Naive thymus-derived CD4-positive, alpha-beta T cell (primary cell): ENCODE measurements at places on chromosomes 5 and 9.
A peak's percentile ranks its signal among the peaks of the same experiment; 100 is the strongest.

- no peak overlapping the region for H3K4me3 ChIP-seq
- no peaks in the 10 kb centered on the region for H3K4me1 ChIP-seq
- DNase-seq = no peak
- no peak overlapping the region for H3K27ac ChIP-seq
These were observed 79.0 kb upstream of the ZNF608 start for GRCh38 chr5:124825250-124825982.

GRCh38 chr5:176744584-176744965 is 65.8 kb upstream of the UNC5A start:
- H3K36me3 ChIP-seq = no peaks in the 10 kb centered on the region
- H3K4me3 ChIP-seq = no peak overlapping the region
- peaks cover 2% of the 10 kb centered on the region for H3K27me3 ChIP-seq
- H3K27ac ChIP-seq = no peak overlapping the region
- DNase-seq = no peak
- H3K4me1 ChIP-seq = peaks cover 7% of the 10 kb centered on the region

GRCh38 chr9:38144421-38144820 is 75.4 kb upstream of the SHB start:
- no peak overlapping the region for H3K4me3 ChIP-seq
- H3K27me3 ChIP-seq = no peaks in the 10 kb centered on the region
- DNase-seq = no peak
- H3K36me3 ChIP-seq = no peaks in the 10 kb centered on the region
- no peaks in the 10 kb centered on the region for H3K4me1 ChIP-seq

DNA sequence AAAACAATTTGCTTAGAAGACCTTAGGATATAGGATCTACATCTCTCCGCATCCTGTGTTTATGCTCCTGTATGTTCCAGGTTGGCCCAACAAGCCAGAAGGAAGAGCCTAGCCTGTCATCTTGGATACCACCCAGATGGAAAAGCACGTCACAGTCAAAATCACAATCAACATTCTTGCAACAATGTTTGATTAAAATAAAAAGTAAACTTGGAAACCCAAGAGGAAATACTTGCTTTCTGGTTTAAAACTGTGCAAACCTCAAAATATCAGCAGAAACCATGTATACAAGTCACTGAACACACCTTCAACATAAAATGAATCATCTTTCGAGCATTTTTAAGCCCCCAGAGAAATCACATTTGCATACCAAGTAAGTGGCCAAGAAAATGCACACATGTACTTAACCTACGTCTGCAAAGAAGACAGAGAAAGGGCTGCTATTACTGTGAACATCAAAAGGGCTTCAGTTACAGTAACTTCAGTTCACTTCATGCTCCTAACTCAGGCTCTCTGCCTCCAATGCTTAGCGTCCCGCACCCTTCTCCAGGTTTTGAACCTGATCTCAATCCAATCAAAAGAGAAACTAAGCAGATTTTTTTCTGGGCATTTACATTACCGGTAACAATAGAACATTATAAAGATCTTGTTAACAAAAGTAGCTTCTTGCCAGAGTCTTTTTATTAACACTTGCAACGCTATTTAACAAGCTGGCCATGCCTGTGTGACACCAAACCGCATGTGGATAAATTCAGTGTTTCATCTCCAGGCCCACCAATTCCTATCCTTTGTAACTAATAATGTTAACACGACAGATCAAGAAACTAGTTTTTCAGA is 1.3 kb downstream of the ENC1 start:
- no peak for DNase-seq
- no peaks in the 10 kb centered on the region for H3K36me3 ChIP-seq
- peak overlapping the region; percentile 72 for H3K27ac ChIP-seq
- no peaks in the 10 kb centered on the region for H3K27me3 ChIP-seq

DNA sequence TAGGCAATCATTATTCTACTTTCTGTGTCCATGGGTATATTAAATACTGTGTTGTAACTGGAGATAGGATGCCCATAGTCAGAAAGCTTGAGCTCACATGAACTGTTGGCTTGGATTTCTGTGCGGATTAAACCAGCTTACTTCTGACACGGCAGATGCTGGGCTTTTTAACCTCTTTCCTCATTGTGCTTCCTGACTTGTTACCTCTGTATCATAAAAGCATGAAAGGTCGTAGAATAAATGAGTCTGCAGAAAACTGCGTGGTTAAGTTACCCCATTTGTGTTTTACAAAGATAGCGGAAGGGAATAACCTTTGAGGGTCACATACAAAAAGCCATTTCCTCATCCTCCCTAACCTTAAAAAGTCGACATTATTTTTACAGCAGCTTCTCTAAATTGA is 199.5 kb upstream of the DMRT1 start:
- no peaks in the 10 kb centered on the region for H3K36me3 ChIP-seq
- no peaks in the 10 kb centered on the region for H3K27me3 ChIP-seq
- H3K4me3 ChIP-seq = no peak overlapping the region

DNA sequence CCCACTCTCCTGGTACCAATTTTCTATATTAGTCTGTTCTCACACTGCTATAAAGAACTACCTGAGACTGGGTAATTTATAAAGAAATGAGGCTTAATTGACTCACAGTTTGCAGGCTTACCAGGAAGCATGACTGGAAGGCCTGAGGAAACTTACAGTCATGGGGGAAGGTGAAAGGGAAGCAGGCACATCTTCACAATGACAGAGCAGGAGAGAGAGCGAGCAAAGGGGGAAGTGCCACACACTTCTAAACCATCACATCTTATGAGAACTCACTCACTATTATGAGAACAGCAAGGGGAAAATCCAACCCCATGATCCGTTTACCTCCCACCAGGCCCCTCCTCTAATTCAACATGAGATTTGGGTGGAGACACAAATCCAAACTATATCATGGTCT is 72.2 kb downstream of the ATG10 start:
- H3K36me3 ChIP-seq = no peaks in the 10 kb centered on the region
- no peak overlapping the region for H3K4me3 ChIP-seq
- no peak overlapping the region for H3K27ac ChIP-seq
- DNase-seq = no peak

GRCh38 chr9:133587051-133587450 is 22.1 kb downstream of the FAM163B start:
- H3K27me3 ChIP-seq = peaks cover 13% of the 10 kb centered on the region
- no peak overlapping the region for H3K4me3 ChIP-seq
- no peak for DNase-seq

DNA sequence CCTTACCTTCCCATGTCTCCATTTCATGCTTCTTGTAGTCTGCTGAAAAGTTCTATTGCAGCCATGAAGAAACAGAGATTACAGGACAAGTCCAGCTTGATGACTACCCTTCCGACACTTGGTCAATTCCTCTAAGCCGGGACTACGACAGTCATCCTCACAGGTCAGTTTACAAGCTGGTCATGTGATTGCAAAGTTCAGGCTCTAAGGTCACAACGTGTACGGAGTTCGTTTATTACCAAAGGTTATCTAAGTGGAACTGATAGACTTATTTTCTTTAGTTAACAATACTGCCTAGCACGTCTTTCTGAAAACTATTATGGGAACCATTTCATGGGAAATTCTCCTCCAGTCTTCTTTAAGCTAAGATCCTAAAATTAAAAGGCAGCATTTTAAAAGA is 88.5 kb upstream of the NR5A1 start:
- H3K4me3 ChIP-seq = no peak overlapping the region
- H3K27ac ChIP-seq = no peak overlapping the region
- no peaks in the 10 kb centered on the region for H3K36me3 ChIP-seq
- no peak for DNase-seq

- no peak overlapping the region for H3K4me3 ChIP-seq
- no peaks in the 10 kb centered on the region for H3K4me1 ChIP-seq
- DNase-seq = no peak
- H3K27me3 ChIP-seq = no peaks in the 10 kb centered on the region
- H3K36me3 ChIP-seq = no peaks in the 10 kb centered on the region
These were observed 203.4 kb downstream of the GADD45G start for GRCh38 chr9:89808076-89808755.

- DNase-seq = no peak
- H3K27ac ChIP-seq = no peak overlapping the region
- no peak overlapping the region for H3K4me3 ChIP-seq
- no peaks in the 10 kb centered on the region for H3K27me3 ChIP-seq
These were observed 350.0 kb downstream of the DEPDC1B start for GRCh38 chr5:60349891-60350415.

GRCh38 chr5:12292610-12293204 is 388.5 kb upstream of the CTNND2 start:
- H3K36me3 ChIP-seq = no peaks in the 10 kb centered on the region
- H3K4me1 ChIP-seq = no peaks in the 10 kb centered on the region

- H3K27me3 ChIP-seq = no peaks in the 10 kb centered on the region
- no peak for DNase-seq
- H3K4me1 ChIP-seq = no peaks in the 10 kb centered on the region
- no peak overlapping the region for H3K4me3 ChIP-seq
- H3K27ac ChIP-seq = no peak overlapping the region
These were observed 45.5 kb downstream of the BICD2 start for GRCh38 chr9:92719028-92719647.

DNA sequence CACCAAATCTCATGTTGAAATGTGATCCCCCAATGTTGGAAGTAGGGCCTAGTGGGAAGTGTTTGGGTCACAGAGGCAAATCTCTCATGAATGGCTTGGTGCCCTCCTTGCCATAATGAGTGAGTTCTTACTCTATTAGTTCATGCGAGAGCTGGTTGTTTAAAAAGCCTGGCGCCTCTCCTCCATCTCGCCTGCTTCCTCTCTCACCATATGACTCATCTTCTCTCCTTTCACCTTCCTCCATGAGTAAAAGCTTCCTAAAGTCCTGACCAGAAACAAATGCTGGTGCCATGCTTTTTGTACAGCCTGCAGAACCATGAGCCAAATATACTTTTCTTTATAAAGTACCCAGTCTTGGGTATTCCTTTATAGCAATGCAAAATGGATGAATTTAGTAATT is 20.9 kb upstream of the ARHGAP26 start:
- H3K27ac ChIP-seq = no peak overlapping the region
- no peaks in the 10 kb centered on the region for H3K36me3 ChIP-seq
- H3K27me3 ChIP-seq = no peaks in the 10 kb centered on the region
- H3K4me3 ChIP-seq = no peak overlapping the region
- DNase-seq = no peak
- H3K4me1 ChIP-seq = no peaks in the 10 kb centered on the region

DNA sequence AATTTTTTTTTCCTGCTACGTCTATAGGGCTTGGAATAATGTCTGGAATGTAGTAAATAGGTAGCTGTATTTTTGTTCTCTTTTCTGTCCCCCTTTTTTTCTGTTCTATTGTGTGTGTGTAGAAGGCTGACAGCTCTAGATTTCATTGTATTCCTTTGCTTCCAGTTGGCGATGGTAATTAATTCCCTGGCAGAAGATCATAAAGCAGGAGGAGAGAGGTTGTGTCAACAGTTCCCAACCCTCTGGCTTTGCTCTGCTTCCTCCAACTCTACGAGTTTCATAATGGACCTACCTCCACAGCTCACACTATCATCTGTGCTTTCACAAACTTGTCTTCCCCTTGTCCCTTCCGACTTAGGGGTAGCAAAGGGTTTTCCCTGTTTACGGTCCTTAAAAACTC is 117.9 kb upstream of the CDH18 start:
- H3K4me1 ChIP-seq = no peaks in the 10 kb centered on the region
- no peaks in the 10 kb centered on the region for H3K36me3 ChIP-seq
- H3K27ac ChIP-seq = no peak overlapping the region
- no peak for DNase-seq

DNA sequence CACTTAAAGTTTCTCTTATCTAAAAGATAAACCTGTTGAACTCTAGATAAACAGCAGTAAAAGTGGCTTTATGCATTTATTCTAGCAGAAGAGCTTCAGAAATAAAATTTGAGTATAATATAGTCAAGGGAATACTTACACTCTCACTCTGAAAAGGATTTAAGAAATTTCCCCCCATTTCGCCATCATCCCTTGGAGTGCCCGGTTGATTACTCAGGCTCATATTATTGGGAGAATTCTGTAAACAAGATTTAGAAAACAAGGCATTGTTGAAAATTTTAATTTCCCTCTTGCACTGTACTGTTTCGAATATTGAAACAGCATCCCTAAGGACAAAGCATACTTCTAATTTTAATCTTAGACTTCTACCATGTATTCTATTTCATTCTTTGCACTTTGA is 34.5 kb upstream of the ACOT12 start:
- no peak overlapping the region for H3K27ac ChIP-seq
- peaks cover 6% of the 10 kb centered on the region for H3K4me1 ChIP-seq

DNA sequence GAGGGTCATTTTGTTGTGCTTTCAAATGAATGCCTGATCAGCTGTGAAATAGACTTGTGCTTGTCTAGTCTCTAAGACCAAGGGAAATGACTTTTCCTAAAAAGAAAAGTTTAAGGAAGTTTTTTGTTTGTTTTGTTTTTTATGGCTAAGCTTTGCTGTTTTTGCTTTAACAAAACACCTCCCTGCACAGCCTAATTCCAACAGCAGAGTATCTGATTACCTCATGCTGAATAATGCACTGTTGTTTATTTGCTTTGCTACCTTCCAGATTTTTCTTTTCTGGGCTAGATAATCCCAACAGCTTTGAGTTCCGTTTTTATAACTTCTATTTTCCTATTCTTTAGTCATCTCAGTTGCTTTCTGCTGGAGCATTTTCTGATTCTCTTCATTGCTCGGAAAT is 95.8 kb downstream of the AOPEP start:
- H3K4me1 ChIP-seq = no peaks in the 10 kb centered on the region
- H3K4me3 ChIP-seq = no peak overlapping the region
- H3K27me3 ChIP-seq = no peaks in the 10 kb centered on the region
- H3K27ac ChIP-seq = no peak overlapping the region

GRCh38 chr5:32916648-32917047 is 205.5 kb downstream of the NPR3 start:
- DNase-seq = no peak
- H3K4me3 ChIP-seq = no peak overlapping the region
- no peaks in the 10 kb centered on the region for H3K4me1 ChIP-seq

DNA sequence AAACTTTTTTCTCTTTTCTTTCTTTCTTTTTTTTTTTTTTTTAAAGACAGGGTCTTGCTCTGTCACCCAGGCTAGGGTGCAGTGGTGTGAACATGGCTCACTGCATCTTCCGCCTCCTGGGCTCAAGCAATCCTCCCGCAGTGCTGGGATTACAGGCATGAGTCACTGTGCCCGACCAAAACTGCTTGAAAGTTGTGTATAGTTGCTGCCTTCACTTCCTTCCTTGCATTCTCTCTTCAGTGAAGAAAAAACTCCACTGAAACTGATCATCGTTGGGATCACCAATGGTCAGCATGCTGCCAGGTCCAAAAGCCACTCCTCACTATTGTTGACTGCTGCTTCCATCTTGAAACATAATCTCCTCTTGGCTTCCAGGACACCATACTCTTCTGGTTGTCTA is 66.6 kb upstream of the CTNNA1 start:
- H3K4me3 ChIP-seq = no peak overlapping the region
- H3K4me1 ChIP-seq = no peaks in the 10 kb centered on the region
- H3K27me3 ChIP-seq = peaks cover 6% of the 10 kb centered on the region
- H3K36me3 ChIP-seq = no peaks in the 10 kb centered on the region

GRCh38 chr5:50702615-50703366 is 36.4 kb downstream of the PARP8 start:
- peak overlapping the region; percentile 30 for H3K27ac ChIP-seq
- no peaks in the 10 kb centered on the region for H3K27me3 ChIP-seq
- peaks cover 31% of the 10 kb centered on the region for H3K4me1 ChIP-seq
- H3K36me3 ChIP-seq = no peaks in the 10 kb centered on the region
- no peak for DNase-seq
- peak overlapping the region; percentile 2 for H3K4me3 ChIP-seq

- no peak overlapping the region for H3K27ac ChIP-seq
- H3K4me1 ChIP-seq = no peaks in the 10 kb centered on the region
- no peak overlapping the region for H3K4me3 ChIP-seq
These were observed 44.0 kb downstream of the FREM1 start for GRCh38 chr9:14866200-14866749.
